T-helper 2 cell (primary cell): ENCODE measurements at places on chromosomes 1 and 21.

DNA sequence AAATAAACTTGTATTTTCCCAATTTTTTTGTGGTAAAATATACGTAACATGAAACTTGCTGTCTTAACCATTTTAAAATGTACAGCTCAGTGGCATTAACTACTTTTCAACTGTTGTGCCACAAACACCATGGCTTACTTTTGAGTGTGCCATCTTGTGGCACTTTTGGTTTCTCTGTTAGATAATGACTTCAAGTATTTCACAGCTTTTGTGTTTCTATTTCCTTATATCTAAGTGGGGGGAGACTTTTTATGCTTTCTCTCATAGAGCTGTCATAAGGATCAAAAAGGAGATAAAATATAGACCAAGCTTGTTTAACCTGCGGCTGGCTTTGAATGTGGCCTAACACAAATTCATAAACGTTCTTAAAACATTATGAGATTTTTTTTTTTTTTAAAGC, 44.3 kb downstream of the CDC14A start:
- DNase-seq: peak; percentile 64

GRCh38 chr1:197842646-197843045, 59.8 kb upstream of the C1orf53 start:
- no peak for DNase-seq

GRCh38 chr1:44848456-44849181, 5.6 kb upstream of the PTCH2 start:
- no peak for DNase-seq

DNA sequence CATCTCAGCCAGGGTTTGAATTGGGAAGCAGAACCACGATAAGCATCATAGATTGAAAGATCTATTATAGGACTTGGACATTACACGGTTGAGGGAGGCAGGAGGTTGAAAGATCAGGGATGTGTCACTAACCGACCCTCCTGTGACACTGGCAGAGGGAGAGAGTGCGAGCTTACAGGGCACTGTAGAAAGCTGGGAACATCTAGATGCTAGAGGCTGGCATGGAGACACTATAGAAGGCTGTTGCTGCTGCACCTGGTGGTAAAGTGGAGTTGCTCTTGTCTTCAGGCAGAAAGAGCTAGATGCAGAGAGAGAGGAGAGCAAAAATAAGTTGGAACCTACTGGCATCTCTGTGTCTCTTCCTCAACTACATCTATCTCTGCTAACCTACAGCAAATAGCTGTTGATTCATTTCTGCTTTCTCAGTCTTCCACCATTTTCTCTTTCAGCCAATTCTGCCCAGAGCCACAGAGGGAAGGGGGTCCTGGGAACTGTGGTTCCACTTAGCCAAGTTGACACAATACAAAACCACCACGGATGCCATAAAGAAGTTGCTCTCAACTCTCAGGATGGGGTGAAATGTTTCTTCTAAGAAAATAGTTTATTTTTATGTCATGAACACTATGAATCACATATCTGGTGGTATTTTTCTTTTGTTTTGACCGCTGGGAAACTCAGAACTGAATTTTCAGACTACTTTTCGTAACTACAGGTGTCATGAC, 155.9 kb downstream of the ZNF281 start:
- no peak for DNase-seq
